ENCODE measurements at places on chromosomes 11 and 22.

GRCh38 chr22:27748751-27749191 lies 52.8 kb downstream of the MN1 start:
- DNase-seq: no peak

DNA sequence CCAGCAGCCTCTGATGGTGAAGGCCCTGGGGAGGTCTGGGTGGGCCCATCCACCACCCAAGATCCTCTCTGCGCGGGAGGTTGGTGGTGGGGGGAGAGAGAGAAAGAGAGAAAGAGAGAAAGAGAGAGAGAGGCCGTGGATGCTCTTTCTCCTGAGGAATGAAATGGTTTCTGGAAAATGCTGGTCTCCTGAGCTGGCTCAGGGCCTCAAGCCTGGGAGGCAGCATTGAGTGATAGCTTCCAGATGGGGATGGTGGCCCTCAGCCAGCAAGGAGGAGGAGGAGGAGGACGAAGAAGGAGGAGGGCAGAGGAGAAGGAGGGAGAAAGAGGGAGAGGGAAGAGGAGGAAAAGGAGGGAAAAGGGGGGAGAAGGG lies 4.6 kb downstream of the TSPAN32 start:
- no peak for DNase-seq

DNA sequence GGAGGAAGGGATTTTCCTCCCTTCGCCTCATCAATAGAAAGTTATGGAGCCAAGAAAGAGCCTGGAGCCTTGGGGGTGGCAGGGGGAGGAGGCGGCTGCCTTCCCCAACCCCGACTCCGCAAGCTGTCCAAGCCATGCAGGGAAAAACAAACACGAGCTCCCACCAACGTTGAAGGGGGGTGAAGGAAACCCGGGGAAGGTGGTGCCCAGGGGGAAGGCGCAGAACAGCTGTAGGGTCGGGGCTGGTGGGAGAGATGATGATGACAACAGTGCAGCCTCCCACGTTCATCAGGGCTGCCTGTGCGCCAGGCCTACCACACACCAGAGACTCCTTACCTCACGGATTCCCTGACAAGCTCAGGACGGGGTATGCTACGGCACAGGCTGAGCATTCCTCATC lies 73.5 kb downstream of the SCUBE1 start:
- no peak for DNase-seq

- DNase-seq: no peak
Measured at GRCh38 chr11:1283091-1283511, 26.3 kb downstream of the TOLLIP start.

DNA sequence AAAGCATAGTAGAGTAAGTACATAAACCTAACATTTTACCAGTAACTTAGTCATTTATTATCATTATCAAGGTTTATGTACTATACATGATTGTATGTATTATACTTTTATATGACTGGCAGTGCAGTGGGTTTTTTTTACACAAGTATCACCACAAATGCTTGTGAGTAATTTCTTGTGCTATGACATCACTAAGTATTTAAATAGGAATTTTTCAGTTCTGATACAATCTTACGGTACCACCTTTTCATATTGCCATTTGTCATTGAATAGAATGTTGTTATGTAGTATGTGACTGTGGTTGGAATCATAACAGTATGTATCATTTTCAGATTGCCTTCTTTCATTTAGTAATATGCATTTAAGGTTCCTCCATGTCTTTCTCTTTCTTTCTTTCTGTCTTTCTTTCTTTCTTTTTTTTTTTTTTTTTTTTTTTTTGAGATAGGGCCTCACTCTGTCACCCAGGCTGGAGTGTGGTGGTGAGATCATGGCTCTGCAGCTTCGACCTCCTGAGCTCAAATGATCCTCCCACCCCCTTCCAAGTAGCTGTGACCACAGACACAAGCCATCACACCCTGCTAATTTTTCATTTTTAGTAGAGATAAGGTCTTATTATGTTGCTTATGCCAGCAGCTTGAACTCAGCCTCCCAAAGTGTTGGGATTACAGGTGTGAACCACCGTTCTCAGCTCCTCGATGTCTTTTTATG lies 18.6 kb downstream of the ATM start:
- no peak for DNase-seq

- DNase-seq: no peak
Measured at GRCh38 chr11:102637731-102638130, 12.6 kb upstream of the MMP20 start.

GRCh38 chr22:33914699-33915098 lies 5.6 kb downstream of the LARGE1 start:
- DNase-seq: no peak

GRCh38 chr11:36240173-36240572 lies 49.1 kb downstream of the COMMD9 start:
- no peak for DNase-seq

- DNase-seq: no peak
Measured at GRCh38 chr11:130118165-130118564, 41.4 kb upstream of the ST14 start.

GRCh38 chr22:22591348-22592299 lies 32.6 kb upstream of the PRAME start:
- DNase-seq: no peak

- no peak for DNase-seq
Measured at GRCh38 chr11:117380676-117381075, 53.0 kb downstream of the CEP164 start.

DNA sequence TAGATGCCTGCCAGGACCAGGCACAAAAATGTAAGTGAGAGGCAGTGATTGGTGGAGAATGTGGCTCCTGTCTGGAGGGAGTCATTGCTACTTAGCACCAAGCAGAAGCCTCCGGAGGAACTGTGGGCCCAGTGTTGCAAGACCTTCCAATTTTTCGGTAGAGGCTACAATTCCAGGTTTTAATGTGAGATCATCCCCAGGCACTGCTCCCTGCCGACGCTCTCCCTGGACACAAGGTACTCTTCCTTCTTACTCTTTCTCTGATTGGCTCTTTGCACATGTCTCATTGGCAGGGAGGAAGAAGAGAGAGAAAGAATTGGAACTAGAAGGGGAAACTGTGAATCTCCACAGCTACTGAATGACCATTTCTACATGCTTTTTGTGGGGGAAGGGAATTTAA lies 53.7 kb upstream of the EP300 start:
- DNase-seq: no peak

DNA sequence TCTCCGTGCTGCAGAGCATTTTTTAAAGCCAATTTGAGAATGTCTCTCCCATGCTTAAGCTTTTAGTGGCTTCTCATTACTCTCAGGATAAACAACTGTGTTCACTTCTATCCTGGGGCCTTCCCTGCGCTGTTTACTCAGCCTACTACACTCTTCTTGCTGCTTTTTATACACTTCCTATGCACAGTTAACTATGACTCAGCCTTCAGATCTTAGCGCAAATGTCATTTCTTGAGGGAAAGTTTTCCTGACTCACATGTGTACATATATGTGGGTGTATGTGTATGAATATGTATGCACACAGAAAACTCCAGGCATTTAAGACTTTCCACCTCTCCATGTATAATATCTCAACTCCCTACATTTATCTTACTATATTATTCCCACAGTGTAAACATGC lies 9.8 kb downstream of the THAP12 start:
- DNase-seq: no peak

GRCh38 chr11:115659061-115659963 lies 155.1 kb upstream of the CADM1 start:
- DNase-seq: no peak

GRCh38 chr11:102664001-102664752 lies 39.0 kb upstream of the MMP20 start:
- no peak for DNase-seq

GRCh38 chr11:64241241-64241490 lies 271 bp downstream of the FKBP2 start:
- peak; percentile 96 for DNase-seq

DNA sequence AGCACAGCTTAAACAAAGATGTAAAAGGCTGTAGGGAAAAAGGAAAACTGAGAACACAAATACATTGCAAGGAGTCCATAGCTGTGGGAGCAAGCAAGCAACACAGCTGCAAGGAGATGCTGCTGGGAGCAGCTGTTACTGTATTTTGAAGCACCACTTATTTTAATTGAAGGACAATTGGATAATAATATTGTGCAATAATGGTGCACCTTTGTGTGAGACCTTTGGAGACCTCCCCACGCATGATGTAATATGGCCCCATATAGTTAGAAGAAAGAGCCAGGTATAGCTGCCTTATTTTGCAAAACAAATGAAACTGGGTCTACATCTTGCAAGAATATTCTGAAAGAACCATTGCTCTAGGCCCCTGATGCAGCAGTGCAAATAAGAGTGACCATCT lies 191.1 kb upstream of the KIRREL3 start:
- no peak for DNase-seq

- no peak for DNase-seq
Measured at GRCh38 chr11:113674397-113674685, 31.8 kb downstream of the TMPRSS5 start.

DNA sequence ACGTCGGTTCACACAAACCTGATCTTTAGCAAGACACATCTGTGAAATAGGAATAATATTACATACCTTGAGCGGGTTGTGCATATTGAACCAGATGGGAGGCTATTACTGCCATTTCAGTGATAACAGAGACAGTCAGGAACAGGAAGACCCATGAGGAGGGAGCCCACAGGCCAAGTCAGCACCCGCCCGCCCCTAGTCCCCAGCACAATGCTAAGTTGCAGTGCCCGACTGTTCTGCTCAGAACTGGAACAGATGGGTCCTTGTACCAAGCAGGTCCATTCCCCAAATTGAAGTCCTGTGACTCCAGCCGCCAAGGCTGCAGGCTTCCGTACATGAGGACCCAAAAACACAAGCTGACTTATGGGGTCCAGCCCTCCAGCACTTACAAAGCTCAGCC lies 9.3 kb downstream of the CXCR5 start:
- DNase-seq: no peak

- no peak for DNase-seq
Measured at GRCh38 chr11:103733889-103734288, 302.6 kb upstream of the DDI1 start.

GRCh38 chr11:108624196-108624925 lies 30.8 kb upstream of the EXPH5 start:
- no peak for DNase-seq

DNA sequence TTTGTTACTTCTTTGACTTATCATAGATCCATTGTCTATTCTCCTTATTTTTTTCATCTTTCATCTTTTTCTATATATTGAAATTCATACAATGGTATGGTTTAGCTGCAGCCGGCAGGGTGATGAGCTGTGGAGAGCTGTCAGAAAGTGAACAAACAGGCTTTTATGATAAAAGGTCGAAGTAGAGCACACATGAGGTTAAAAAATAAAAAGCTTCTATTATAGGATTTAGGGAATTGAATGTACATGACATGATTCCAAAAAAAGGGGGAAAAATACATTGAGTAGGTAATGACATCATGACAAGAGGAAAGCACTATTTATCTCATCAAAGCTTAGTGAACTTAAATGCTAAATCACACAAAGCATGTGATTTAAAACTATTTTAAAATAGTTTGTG lies 884.8 kb downstream of the METTL15 start:
- DNase-seq: no peak

- DNase-seq: no peak
Measured at GRCh38 chr11:75896843-75897419, 81.9 kb downstream of the UVRAG start.

DNA sequence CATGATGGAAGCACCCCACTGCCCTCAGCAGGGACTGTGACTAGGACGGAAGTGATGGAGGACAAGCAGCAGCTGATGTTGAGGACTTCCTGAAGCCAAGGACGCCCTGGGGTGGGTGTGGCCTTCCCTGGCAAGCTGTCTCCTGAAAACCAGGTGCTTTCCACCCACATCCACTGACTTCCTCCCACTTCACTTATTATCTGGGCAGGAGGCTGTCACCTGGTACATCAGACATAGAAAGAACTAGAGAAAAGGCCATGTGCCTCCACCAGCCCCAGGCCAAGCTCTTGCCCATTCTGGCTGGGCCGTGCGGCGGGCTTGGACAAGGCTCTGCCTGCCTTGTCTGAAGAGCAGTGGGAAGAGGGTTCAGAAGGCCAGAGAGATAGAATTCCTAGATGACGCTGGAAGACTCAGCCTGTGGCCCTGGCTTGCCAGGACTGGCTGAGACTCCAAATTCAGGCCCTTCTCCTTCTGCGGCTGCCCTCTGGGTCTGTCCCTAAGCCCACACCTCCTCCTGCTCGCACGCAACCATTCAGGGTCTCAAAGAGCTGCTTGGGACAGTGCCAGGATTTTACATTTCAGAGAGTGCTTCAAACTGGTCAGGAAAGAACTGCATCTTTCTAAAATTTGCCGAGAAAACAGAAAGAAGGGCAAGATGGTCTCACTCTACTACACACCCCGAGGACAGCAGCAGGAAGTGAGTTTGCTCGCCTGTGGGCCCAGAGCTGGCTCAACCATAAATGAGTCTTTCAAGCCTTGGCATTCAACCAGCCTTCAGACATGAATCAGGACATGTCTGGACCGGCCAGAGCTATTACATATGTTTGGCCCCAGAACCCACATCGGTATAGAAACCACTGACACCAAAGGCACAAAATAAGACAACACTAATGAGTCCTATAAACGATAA lies 13.3 kb downstream of the ARHGAP1 start:
- DNase-seq: no peak

GRCh38 chr11:48005831-48006270 lies 25.5 kb downstream of the PTPRJ start:
- no peak for DNase-seq

DNA sequence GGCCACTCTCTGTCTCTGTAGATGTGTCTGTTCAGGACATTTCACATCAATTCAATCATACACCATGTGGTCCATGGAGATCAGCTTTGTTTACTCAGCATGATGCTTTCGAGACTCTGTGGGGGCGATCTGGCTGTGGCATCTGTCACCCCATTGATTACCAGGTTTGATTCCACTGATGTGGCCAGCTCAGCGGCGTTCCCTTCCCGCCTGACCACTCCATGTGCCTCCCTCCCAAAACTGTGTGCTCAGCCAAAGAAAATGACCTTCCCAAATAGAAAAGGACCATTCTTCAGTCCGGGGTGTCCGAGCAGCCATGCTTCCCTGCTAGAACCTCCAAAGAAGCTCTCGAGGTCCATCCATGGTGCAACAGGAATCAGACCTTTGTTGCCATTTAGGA lies 89.1 kb downstream of the BRD1 start:
- no peak for DNase-seq

GRCh38 chr11:116500026-116500946 lies 272.5 kb downstream of the BUD13 start:
- no peak for DNase-seq

DNA sequence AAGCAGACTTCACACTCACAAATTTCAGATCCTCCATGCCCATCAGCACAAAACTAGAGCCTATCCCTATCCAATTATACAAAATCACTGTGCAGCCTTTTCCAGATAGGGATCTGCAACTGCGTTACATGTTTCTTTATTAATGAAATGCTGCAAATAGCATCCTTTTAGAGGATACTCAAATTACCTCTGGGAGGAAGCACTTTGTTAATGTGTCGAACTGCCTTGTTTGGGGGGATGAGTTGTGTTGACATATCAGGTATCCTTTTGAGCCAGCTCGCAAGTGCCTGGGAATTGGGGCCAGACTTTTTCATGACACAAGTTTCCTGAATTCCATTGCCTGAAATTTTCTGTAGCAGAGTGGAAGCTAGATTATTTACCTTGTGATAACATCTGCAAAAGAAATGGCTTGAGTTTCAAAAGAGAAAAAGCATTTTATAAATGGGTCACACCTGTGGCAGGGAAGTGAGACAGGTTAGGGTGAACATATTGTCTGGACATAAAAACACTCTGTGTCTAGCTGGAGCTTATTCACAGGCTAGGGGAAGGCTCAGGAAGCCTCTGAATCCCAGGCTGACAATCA lies 299.1 kb upstream of the MTNR1B start:
- no peak for DNase-seq
